ENCODE measurements at places on chromosomes 5 and 9.

- H3K36me3 ChIP-seq, result no peaks in the 10 kb centered on the region
- no peak for DNase-seq
- no peaks in the 10 kb centered on the region for H3K4me1 ChIP-seq
- no peak overlapping the region for H3K27ac ChIP-seq
- no peak overlapping the region for H3K4me3 ChIP-seq
These were observed 214.9 kb upstream of the DAP start for GRCh38 chr5:10975945-10976344.

DNA sequence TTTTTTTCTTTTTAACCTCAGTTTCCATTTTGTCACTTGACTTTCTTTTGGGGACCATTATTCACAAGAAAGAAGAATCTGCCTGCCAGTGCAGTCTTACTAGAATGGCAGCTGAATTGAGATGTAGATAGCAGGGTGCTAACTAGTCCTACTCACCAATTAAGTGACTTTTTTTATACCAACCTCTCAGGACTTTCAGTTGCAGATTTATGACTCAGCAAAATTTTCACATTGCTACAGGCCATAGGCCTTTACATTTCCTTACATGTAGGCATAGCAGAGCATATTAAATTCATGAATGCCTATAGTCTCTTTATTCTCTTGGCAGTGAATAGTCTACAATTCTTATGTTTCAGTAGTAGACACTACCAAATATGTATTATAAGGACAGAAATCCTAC lies 54.0 kb upstream of the FKTN start:
- no peaks in the 10 kb centered on the region for H3K4me1 ChIP-seq
- no peaks in the 10 kb centered on the region for H3K27me3 ChIP-seq
- no peak overlapping the region for H3K4me3 ChIP-seq
- no peak overlapping the region for H3K27ac ChIP-seq
- peaks cover 9% of the 10 kb centered on the region for H3K36me3 ChIP-seq
- DNase-seq, result no peak

DNA sequence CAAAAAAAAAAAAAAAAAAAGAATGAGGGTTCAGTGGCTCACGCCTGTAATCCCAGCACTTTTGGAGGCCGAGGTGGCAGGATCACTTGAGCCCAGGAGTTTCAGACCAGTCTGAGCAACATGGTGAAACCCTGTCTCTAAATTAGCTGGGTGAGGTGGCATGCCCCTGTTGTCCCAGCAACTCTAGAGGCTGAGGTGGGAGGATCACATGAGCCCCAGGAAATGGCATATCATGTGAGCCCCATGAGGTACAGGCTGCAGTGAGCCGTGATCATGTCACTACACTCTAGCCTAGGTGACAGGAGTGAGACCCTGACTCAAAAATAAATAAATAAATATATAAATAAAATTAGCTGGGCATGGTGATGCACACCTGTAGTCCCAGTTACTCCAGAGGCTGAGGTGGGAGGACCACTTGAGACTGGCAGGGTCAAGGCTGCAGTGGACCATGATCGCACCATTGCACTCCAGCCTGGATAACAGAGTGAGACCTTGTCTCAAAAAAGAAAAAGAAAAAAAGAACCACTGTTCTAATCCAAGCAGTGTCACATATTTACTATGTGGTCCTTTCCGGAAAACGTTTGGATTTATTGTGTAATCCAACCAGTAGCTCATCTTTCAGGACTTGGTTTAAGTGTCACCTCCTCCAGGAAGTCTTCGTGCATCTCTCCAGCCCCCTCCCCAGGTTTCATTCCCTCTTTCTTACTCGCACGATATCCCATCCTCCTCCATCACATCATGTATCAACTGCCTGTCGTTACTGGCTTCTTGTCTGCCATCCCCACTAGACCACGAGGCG lies 12.3 kb upstream of the SPOUT1 start:
- H3K36me3 ChIP-seq, result no peaks in the 10 kb centered on the region
- H3K4me3 ChIP-seq, result no peak overlapping the region
- no peaks in the 10 kb centered on the region for H3K27me3 ChIP-seq
- peaks cover 18% of the 10 kb centered on the region for H3K4me1 ChIP-seq
- no peak overlapping the region for H3K27ac ChIP-seq

- no peak overlapping the region for H3K4me3 ChIP-seq
- H3K4me1 ChIP-seq, result no peaks in the 10 kb centered on the region
- H3K36me3 ChIP-seq, result no peaks in the 10 kb centered on the region
- no peak for DNase-seq
These were observed 262.9 kb upstream of the PTPRD start for GRCh38 chr9:10875752-10876151.

- peak overlapping the region; percentile 74 for H3K27ac ChIP-seq
- peaks cover 5% of the 10 kb centered on the region for H3K36me3 ChIP-seq
- H3K4me3 ChIP-seq, result peak overlapping the region; percentile 44
- peak; percentile 36 for DNase-seq
- peaks cover 52% of the 10 kb centered on the region for H3K4me1 ChIP-seq
These were observed 19.5 kb downstream of the CXXC5 start for GRCh38 chr5:139667730-139668063.

DNA sequence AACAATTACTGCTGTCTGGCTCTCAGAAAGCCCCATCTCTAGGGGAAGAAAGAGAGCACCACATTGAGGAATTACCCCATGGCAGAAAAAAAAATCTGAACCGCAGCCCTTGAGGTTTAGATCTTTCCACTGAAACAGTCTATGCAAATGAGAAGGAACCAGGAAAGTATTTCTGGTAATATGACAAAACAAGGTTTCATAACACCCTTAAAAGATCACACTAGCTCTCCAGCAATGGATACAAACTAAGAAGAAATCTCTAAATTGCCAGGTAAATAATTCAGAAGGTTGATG lies 427.1 kb downstream of the PRELID2 start:
- H3K4me1 ChIP-seq, result no peaks in the 10 kb centered on the region
- H3K27me3 ChIP-seq, result no peaks in the 10 kb centered on the region
- H3K4me3 ChIP-seq, result no peak overlapping the region
- no peak overlapping the region for H3K27ac ChIP-seq
- H3K36me3 ChIP-seq, result no peaks in the 10 kb centered on the region

- H3K4me3 ChIP-seq, result peak overlapping the region; percentile 56
- peak; percentile 74 for DNase-seq
- H3K36me3 ChIP-seq, result no peaks in the 10 kb centered on the region
- no peaks in the 10 kb centered on the region for H3K27me3 ChIP-seq
- peak overlapping the region; percentile 51 for H3K27ac ChIP-seq
These were observed 48.7 kb upstream of the PSD2 start for GRCh38 chr5:139746691-139747582.

DNA sequence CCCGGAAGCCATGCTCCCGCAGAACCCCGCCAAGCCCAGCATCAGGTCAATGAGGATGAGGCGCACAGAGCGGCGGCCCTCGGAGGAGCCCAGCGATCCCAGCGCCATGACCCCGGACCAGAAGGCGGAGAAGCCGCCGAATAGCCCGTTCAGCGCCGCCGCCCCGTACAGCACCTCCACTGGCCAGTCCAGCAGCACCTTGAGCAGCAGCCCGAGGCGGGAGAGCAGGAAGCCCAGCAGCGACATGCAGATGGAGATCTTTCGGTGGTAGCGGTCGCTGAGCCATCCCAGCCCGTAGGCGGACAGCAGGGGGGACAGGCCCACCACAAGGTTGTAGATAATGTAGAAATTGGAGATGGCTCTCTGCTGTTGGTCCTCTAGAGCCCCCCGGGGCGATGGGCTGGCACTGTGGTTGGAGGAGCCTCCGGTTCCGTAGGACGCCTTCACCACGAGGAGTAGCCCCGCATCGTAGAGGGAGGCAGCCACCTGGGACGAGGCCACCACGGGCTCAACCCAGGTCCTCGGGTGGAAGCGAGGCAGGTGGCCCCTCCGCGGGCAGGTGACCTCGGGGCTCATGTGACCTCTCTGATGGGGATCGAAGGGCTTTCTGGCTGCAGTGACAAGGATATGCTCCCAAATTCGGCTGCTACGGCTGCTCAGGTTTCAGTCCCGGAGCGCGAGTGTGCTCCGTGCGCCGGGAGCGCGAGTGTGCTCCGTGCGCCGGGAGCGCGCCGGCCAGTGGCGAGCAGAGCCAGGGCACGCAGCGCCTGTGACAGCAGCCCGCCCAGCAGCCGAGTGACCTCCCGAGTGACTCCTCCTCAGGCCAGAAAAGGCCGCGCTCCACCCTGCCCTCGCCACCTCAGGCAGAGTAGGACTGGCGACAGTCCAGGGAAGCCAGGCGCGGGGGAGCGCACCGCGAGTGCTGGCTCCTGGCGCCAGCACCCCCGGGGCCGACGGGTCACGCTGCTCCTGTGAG lies at the start of gene SLC46A2:
Gene SLC46A2, minus strand, starts transcription at position 771 of the 976 bp plus-strand sequence. Its CDS starts 195 bp downstream, at position 576.
- no peaks in the 10 kb centered on the region for H3K27me3 ChIP-seq
- H3K27ac ChIP-seq, result no peak within 1 kb of the TSS
- no peak for DNase-seq
- H3K4me3 ChIP-seq, result no peak within 1 kb of the TSS
- no peaks in the 10 kb centered on the region for H3K36me3 ChIP-seq
- no peaks in the 10 kb centered on the region for H3K4me1 ChIP-seq

DNA sequence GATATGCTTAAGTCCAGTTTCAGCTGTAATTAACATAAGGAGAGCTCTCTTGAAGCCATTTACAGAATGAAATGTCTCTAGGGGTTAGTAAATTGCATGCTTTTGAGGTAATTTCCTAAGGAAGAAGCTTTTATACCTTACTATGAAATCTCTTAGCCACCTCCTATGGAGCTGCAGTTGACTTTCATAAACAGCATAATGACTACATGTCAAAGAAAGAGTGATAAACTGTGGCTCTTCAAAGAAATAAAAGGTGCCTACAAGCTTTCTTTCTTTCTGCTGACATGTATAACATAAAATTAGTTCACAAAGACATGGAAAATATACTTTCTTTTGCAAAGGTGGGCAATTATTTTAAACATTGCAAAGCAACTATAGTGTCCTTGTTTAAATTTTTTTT lies 90.8 kb downstream of the TMEM167A start:
- H3K27ac ChIP-seq, result no peak overlapping the region
- H3K4me3 ChIP-seq, result no peak overlapping the region
- H3K27me3 ChIP-seq, result no peaks in the 10 kb centered on the region
- no peak for DNase-seq
- H3K4me1 ChIP-seq, result peaks cover 10% of the 10 kb centered on the region

DNA sequence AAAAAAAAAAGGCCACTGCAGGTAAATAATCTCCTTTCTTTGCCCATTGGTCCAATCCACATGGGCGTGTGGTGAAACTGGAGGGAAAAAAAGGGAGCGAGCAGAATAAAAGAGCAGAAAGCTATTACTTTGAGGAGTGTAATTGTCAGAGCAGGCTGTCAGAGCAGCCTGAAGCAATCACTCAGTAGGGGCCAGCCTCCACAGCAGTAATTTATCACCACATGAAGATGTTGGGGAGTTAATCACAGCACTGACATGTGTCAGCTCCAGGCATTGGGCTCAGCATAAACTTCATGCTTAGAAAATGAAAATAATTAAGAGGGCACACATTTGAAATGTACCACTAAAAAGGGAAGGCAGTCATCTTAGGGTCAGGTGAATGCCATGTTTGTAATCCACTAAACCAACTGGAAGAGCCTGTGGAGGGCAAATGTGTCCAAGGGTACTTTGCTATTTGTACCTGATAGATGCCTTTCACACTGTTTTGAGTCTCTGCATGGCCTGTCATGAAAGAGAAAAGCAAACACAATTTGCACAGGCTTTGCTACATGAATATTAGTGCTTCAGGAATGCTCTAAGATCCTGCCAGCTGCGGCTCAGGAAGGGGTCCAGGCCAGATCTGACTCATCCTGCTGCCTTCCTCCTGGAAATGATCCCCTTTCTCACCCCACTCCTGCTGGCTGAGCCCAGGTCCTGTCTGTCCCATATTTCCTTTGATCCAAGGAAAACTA lies 2.9 kb upstream of the PTGER4 start:
- H3K4me3 ChIP-seq, result peak overlapping the region; percentile 64
- H3K36me3 ChIP-seq, result no peaks in the 10 kb centered on the region
- peaks cover 7% of the 10 kb centered on the region for H3K4me1 ChIP-seq
- peak; percentile 80 for DNase-seq
- no peaks in the 10 kb centered on the region for H3K27me3 ChIP-seq

DNA sequence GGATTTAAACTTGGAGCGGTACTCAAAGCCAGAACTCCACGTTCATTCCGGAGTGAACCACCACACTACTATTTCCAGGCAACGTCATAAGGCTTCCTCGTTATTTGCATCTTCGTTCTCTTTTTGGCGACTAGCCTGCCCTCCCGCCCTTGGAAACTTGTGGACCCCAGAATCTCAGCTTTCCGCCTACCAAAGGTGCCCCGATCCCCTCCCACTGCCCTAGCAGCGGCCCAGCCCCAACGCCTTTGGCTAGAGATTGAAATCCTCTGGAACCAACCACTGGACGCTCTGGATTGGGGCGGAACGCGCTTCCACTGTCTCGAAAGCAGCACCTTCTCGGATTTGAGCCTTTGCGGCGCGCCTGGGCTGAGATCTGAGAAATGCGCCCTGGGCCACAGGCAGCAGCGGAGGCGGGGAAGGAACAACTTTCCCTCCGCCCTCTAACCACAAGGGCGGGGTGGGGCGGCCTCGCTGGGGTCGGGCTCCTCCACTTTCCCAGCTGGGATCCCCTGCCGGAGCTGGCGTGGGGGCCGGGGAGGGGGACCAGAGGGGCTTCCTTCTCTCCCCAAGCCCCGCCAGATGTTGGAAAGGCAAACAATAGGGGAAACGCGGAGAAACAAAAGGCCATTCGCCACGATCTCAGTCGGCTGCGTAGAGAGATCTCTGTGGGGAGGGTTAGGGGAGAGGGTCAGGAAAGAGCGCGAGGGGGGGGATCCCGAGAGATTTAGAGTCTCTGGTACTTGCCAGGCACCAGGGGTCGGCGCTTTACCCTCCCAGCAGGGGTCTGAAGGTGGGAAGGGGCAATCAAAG lies 1.3 kb downstream of the MOB3B start:
- H3K36me3 ChIP-seq, result no peaks in the 10 kb centered on the region
- no peak overlapping the region for H3K27ac ChIP-seq
- peak; percentile 10 for DNase-seq
- H3K27me3 ChIP-seq, result no peaks in the 10 kb centered on the region
- peak overlapping the region; percentile 56 for H3K4me3 ChIP-seq

DNA sequence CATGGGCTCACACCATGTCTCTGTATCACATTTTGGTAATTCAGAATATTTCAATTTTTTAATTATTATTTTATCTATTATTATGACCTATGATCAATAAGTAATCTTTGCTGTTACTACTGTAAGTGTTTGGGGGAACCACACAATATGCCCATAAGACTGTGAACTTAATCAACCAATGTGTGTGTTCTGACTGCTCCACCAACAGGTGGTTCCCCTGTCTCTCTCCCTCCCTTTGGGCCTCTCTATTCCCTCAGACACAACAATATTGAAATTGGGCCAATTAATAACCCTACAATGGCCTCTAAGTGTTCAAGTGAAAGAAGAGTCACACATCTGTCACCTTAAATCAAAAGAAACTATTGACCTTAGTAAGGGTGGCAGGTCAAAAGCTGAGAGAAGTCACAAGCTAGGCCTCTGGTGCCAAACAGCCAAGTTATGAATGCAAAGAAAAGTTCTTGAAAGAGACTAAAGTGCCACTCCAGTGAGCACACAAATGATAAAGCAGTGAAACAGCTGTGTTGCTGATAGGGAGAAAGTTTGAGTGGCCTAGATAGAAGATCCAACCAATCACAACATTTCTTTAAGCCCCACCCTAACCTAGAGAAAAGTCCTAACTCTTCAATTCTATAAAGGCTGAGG lies 88.7 kb downstream of the DEPDC1B start:
- no peak overlapping the region for H3K4me3 ChIP-seq
- H3K36me3 ChIP-seq, result no peaks in the 10 kb centered on the region
- H3K27me3 ChIP-seq, result no peaks in the 10 kb centered on the region
- H3K27ac ChIP-seq, result peak overlapping the region; percentile 23
